ENCODE measurements at places on chromosomes 6 and 20. TPM values are rescaled to one million over a fixed set of nuclear protein-coding genes. Genes with fewer than 3 reads are reported as not detected.

Gene LY6G6D
- not detected for total RNA-seq

Gene MAFB
- 1.0 TPM for total RNA-seq

Gene ELMO2
- total RNA-seq, result 32.5 TPM

Gene C6orf47
- total RNA-seq, result 18.4 TPM

Gene ANKRD6
- total RNA-seq, result 5.4 TPM

Gene DEF6
- total RNA-seq, result 5.6 TPM

Gene MYT1
- total RNA-seq, result 0.79 TPM

Gene FOXF2
- total RNA-seq, result not detected

Gene FGD2
- 0.09 TPM for total RNA-seq

Gene CSE1L
- 246 TPM for total RNA-seq

Gene ABT1
- 27.3 TPM for total RNA-seq

Gene BAK1
- 40.0 TPM for total RNA-seq

Gene TFAP2B
- not detected for total RNA-seq

Gene ULBP3
- 5.8 TPM for total RNA-seq

Gene DNMT3B
- total RNA-seq, result 996 TPM

Gene FAM50B
- 3.8 TPM for total RNA-seq

Gene POPDC3
- total RNA-seq, result 6.0 TPM

Gene AIG1
- 43.3 TPM for total RNA-seq

GRCh38 chr20:19374216-19374615 lies 161.8 kb downstream of the SLC24A3 start:
- no peak for DNase-seq

DNA sequence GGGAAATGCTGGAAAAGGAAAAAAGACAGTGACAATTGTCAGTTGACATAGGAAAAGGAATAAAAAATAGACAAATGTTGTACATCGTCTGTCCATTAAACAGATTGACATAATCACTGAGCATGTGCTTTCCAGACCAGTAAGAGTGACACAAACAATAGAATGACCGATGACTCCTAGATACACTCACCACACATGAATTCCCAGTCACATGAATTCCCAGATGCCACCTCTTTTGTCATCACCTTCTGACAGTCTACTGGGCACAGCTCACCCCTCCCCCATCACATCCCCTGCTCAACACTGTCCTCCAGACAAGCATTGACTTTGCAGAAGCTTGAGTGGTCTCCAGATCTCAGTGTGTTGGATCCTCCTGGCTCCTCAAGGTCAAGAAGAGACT lies 25.9 kb downstream of the POM121L2 start:
- no peak for DNase-seq

GRCh38 chr20:45817376-45818194 lies 5.1 kb downstream of the UBE2C start:
- no peak for DNase-seq

- no peak for DNase-seq
Measured at GRCh38 chr6:4904461-4905025, 99.3 kb downstream of the RPP40 start.

DNA sequence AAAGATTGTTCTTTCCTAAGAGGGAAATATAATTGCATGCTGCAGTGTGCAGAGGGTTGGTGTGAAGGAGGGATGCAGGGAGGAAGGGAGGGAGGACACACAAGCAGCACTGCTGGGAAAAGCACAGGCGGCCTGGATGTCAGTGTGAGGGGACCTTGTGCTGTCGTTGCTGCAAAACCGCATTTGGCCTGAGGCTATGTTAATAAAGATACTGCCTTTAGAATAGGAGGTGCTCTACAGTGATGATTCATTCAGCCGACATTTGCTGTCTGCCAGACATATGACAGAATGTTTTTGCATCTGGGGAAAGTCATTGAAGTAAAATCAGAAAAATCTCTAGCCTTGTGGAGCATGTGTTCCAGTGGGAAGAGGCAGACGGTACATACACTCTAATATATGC lies 50.5 kb upstream of the TRIM26 start:
- DNase-seq, result no peak

DNA sequence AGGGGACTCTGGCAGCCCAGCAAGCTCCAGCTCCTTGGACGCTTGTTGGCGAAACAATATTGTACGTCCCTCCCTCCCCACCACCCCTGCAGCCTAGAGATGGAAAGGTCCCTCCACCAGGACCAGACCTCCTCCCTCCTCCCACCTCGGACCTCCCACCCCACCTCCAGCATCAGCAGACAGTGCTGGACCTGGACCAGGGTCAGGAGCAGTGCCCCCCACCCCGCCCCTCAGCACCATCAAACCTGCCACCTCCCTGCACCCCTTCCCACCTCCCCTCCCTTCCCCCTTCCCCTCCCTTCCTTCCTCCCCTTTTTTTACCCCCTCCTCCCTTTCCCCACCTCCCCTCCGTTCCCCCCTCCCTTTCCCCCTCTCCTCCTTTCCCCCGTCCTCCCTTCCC lies 98.4 kb downstream of the TAF4 start:
- DNase-seq, result no peak

DNA sequence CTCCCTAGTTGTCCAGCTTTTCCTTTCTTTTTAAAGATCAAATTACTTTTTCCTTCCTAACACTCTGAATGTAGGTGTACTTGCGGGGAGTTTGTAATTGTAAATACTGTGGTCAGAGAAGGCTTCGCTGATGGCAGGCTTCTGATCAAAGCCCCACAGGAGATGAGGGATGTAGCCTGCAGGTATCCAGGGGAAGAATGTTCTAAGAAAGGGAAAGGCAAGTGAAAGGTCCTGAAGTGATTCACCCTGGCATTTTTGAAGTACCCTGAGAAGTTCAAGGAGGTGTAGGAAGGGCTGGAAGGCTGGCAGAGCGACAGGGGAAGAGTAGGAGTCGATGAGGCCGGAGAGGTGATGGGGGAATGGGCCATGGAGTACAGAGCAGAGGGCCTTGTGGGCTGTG lies 38.2 kb upstream of the CCN6 start:
- no peak for DNase-seq

DNA sequence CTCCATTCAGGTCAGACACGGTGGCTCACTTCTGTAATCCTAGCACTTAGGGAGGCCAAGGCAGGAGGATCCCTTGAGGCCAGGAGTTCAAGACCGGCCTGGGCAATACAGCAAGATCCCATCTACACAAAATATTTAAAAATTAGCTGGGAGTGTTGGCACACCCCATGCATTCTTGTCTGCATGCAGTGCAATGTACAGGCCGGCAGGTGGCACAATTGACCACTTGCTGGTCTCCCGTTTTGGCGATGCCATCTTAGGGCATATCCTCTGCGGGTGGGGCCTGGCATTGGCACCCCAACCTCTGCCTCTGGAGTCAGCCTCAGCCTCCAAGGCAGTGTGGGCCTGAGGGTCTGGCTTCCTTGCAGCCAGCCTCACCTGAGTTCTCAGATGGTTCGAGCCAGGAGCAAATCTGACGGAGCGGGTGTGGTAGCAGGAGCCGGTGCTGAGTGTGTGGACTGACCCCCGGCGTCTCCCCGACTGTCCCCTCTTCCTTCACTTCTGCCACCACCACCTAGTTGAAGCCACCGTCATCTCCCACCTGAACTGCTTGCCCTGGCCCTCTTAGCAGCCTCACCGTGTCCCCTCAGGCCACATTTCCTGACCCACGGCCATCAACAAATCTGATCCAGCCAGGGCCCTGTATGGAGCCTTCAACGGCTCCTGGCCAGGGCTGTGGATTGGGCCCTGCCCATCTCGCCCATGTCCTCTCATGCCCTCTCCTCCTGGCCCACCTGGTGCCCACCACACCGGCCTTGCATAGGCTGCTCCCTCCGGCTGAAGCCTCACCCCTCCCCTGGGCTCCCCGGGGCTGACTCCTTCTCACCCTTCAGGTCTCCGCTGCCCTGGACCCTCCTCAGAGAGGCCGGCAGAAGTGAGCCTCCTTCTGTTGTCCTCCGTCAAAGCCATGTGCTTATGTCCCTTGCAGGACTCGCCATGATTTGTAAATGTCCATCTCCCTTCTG lies 44.0 kb downstream of the EFCAB8 start:
- DNase-seq, result peak; percentile 59

DNA sequence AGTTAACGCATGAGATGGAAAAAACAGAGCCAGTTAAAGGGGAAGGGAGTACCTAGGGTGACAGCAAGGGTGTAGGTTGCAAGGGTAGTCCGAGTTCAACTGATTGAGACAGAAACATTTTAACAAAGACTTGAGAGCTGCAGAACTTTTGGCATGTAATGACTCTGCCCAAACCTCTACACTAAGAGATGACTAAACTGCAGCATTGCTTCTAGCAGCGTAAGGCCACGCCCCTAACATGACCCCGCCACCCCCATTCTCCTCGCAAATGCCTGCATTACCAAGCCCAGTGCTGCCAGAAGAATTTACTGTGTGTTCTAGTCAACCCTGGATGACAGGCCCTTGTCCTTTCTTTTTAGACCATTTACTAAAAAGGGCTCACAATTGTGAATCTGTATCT lies 6.3 kb upstream of the HINT3 start:
- peak; percentile 68 for DNase-seq

- DNase-seq, result peak; percentile 55
Measured at GRCh38 chr6:93454533-93454932, 35.2 kb upstream of the EPHA7 start.

- no peak for DNase-seq
Measured at GRCh38 chr6:54099225-54099624, 12.0 kb upstream of the MLIP start.

DNA sequence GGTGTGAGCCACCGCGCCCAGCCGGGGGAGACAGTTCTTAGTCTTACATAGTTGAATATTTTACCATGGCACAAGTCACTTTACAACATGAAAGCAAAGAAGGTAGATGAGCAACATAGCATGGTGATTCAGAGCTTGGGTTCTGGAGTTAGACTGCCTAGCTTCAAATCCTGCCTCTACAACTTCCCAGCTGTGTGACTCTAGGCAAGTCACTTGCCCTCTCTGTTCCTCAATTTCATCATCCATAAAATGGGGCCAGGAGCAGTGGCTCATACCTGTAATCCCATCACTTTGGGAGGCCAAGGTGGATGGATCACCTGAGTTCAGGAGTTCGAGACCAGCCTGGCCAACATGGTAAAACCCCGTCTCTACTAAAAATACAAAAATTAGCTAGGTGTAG lies 26.3 kb downstream of the HCK start:
- DNase-seq, result no peak

GRCh38 chr6:148987982-148988381 lies 241.2 kb downstream of the UST start:
- DNase-seq, result no peak

- DNase-seq, result no peak
Measured at GRCh38 chr6:166533205-166533824, 53.2 kb downstream of the RAMACL start.
